Gastroesophageal sphincter (tissue), 4 donors: ENCODE measurements at places on chromosomes 11 and 22. TPM values are rescaled to one million over a fixed set of nuclear protein-coding genes. Genes with fewer than 3 reads are reported as not detected.

The ACTN3 gene
- total RNA-seq: not detected

The CHCHD10 gene
- total RNA-seq: 40.6 TPM

The GAB4 gene
- total RNA-seq: not detected

The IGF2 gene
- total RNA-seq: 27.2 TPM

The DEPDC7 gene
- total RNA-seq: 4.2 TPM

The CRYAB gene
- 254 TPM for total RNA-seq

The MRPL21 gene
- total RNA-seq: 47.6 TPM

The SPDYC gene
- not detected for total RNA-seq

The RAB36 gene
- 6.5 TPM for total RNA-seq

The MYH9 gene
- total RNA-seq: 366 TPM

The HORMAD2 gene
- not detected for total RNA-seq

The PRR5L gene
- 9.7 TPM for total RNA-seq

The CRYBB3 gene
- total RNA-seq: not detected

The STK33 gene
- total RNA-seq: 25.6 TPM

The CEP57 gene
- total RNA-seq: 21.4 TPM

The SPA17 gene
- total RNA-seq: 8.9 TPM

The MGAT3 gene
- total RNA-seq: 3.0 TPM

The CNTF gene
- 1.2 TPM for total RNA-seq
